HS-27A (cell line): ENCODE measurements at places on chromosomes 5 and 9.

GRCh38 chr9:128144239-128145181 lies 4.7 kb upstream of the LCN2 start:
- DNase-seq = no peak

- no peak for DNase-seq
Measured at GRCh38 chr5:153456354-153456753, 34.1 kb upstream of the GRIA1 start.

DNA sequence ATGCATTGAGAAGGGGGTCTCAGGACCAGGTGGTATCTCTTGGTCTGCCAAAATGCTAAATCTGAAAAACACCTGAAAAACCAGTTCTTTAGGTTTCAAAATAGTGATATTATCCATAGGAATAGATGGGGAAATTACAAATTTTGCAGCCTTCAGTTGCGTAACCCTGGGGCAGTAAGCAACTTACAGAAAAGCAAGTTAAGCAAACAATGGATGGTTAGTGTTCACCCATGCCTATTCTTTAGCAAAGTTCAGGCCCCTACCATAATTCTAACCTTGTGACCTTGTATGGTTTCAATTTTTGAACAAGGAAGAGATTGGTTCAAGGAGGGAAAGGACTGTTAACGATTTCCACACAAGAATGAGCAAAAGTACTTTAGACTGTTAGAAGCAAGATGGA lies 24.5 kb downstream of the GLRX start:
- DNase-seq = no peak

DNA sequence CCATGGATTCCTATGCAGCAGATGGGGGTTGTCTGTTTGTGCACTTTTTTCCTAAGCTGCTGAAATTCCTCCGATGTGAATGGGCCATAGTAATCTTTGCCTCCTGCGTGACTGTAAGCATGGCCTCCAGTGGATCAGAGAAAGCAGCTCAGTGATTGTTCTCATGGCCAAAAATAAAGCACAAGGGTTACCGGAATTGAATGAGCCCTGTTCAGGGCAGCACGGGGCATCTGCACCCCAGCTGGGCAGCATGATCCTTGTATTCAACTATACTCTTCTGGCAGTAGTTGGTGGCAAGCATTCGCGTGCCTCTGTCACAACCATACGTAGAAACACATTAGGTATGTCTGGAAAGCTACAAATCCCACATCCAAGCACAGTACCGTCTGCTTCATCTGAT lies 193.9 kb downstream of the RORB start:
- DNase-seq = no peak

GRCh38 chr9:92746567-92747458 lies 17.8 kb downstream of the BICD2 start:
- DNase-seq = peak; percentile 24

DNA sequence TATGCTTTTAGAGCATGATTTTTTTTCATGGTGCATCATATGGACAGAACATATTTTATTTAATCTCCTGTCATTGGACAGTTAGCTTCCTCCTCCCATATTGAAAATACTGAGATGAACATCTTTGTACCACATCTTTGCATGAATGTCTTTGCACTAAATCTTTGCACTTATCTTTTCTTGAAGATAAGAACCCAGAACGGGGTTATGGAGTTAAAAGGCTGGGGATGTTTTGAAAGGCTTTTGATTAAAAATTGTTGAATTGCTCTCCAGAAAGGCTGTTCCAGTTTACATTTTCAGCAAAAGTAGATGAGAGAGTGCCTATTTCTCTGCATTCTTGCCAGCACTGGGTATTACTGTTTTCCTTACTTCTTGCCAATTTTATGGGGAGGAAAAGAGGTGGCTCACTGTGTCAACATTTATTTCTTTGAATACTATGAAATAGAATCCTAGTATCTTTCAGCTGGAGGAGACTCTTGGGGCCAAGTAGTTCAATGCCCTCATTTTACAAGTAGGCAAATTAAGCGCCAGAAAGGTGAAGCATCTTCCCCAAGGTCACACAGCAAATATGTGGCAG lies 7.2 kb downstream of the NCS1 start:
- DNase-seq = no peak

GRCh38 chr5:79261897-79262296 lies 26.0 kb downstream of the JMY start:
- no peak for DNase-seq
